Mammary epithelial cell (primary cell): ENCODE measurements at places on chromosomes 16 and 17.
A peak's percentile ranks its signal among the peaks of the same experiment; 100 is the strongest.

DNA sequence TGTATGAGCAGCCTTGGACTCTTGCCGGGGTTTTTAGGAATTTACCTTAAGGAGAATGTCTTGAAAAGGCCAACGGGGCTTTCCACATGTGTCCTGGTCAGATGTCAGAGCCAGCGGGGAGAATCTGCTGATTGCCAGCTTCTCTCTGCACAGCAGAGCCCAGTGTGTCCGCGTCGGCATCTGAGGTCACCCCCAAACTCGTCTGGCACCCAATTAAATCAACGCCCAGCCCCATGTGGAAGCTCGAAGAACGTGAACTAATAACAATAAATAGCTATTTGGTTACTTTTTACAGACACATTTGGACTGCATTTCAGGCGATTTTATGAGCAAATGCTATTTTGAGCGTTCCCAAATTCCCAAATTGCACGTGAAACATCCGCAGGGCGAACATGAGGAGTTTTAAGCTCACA is 303.5 kb downstream of the FOXL1 start:
- DNase-seq: no peak

- DNase-seq: no peak
These were observed 89.8 kb upstream of the GNAO1 start for GRCh38 chr16:56101480-56101879.

- DNase-seq: no peak
These were observed 39.3 kb upstream of the MAP2K6 start for GRCh38 chr17:69375229-69375628.

DNA sequence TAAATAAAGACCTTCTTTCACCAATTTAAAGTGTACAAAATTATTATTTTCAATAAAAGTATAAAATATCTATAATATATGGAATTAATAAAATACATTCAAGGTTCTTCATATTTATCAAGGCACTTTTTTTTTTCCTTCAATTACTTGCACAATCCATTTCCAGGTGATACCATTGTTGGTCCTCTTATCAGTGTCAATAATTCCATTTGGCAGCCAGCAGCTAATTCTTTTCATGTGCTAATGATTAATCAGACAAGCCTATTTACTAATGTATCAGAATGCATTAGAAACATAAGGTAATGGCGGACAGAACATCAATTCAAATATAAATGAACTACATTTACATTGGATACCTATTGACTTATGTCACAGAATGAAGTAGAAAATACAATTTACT is 622.2 kb downstream of the TOX3 start:
- no peak for DNase-seq

DNA sequence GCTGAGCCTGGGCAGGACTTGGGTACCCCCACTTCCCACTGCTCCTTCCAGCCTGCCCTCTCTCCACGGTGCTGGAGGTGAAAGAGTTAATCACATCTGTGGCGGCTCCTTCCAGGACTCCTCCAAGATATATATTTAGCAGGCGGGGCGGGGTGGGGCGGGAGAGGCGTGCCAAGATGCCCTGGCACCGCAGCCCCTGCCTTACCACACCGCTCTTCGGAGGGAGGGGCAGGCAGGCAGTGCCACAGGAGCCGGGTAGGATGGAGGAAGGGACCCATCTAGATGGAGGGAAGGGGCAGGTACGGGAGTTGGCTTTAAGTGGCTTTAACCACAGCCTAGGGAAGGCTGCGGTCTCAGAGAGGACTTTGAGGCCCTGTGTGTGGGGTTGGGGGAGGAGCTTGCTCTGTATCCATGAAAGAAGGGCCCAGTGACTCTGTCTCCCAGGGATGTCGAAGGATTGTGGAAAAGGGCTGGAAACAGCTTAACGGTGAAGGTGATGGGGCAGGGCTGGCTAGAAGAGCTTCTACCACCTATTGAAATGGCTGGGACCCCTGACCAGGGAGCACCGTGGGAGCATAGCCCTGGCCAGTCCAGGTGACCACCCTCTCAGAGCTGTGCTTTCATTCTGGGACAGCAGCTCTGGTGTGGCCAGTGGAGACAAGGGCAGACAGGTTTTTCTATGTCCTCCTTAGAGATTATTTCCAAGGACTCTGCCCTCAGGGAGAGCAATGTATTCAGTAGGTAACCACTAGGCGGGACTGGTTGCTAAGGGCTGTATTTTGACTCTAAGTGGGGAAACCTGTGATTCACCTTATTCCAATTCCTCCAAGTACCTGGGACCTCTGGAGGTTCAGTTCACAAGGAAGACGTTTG is 13.0 kb downstream of the GPR142 start:
- peak; percentile 77 for DNase-seq

GRCh38 chr16:86089991-86090390 is 191.0 kb downstream of the IRF8 start:
- no peak for DNase-seq

DNA sequence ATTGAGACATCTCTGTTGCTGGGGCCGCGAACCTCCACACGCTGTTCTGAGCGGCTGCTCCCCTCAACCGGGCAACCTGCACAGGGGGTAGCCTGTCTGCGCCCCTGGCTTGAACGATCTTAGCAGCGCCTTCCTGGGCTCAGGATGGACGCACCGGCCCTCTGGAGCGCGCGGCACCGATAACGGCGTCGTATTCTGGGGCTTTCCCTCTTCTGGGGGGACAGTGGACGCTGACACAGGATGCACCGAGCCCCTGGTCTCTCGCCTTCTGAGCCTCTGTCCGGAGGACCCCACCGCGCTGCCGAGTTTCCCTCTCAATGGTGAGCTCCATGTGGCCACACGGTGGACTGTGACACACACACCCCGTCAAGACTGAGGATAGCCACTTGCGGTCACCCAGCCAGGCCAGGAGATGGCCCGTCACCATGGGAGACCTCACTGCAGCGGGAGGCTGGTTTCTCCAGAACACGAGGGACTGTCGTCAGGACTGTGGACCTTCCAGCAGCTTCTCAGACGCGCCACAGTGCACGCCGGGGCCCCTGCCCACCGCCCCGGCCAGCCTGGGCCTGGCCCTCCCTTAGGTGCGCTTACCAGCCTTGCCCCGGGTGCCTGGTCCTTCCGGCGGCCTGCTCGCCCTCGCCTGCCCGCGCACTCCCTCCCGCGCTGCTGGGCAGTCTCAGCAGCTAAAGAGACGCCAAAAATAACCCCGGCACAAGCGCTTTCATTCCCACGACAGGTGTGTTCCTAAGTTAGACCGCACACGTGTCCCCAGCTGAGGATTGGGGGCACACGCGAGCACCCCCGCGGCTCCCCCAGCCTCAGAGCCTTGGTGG is 30.0 kb upstream of the PABPN1L start:
- DNase-seq: no peak

DNA sequence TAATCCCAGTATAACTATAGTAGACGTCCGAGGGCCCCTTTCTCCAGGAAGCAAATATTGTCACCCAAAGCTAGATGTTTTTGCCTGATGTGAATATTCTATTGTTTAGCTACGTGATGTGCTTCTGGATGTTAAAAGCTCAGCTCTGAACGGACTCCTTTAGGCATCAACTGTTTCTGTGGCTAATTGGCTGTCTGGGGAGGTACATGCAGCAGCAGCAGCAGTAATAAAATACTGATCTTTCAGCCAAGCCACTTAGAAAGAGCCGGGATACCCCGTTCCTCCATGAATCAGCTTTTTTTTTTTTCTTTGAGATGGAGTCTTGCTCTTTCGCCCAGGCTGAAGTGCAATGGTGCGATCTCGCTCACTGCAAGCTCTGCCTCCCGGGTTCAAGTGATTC is 43.0 kb downstream of the TRARG1 start:
- no peak for DNase-seq

GRCh38 chr17:49414622-49415350 is at the start of gene PHB1:
Gene PHB1, minus strand, starts transcription at chr17:49414882. Its CDS starts 1,618 bp downstream, at chr17:49413264.
- DNase-seq: peak; percentile 97

DNA sequence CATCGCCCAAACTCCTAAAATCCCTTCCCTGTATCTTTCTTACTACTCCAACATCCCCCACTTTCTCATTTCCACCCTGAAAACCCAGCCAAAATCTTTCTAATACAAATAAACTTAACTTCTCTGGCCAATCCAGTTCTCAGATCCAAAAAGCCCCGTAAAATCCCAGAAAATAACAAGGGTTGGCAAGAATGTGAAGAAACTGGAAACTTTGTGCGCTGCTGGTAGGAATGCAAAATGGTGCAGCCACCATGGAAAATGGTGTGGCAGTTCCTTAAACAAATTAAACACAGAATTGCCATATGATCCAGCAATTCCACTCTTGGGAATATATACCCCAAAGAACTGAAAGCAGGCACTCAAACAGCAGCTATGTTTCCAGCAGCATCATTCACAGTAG is 24.1 kb downstream of the LRRC75A start:
- no peak for DNase-seq

DNA sequence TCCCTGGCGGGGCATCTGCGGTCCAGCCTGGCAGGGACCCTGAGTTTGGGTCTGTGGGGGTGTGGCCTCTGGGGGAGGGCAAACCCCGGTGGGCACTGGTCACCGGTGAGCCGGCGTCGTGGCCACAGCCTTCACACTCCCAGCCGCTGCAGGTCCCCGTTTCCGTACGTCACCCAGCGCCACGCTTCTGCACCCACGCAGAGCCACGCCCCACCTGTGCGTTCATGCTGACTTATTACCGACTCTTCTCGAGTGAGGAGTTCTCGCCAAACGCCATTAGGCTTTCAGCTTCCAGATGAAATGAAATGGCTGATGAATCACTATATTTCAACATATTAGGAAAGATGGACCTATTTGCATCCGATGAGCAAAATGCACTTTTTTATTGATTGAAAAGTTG is 8.8 kb upstream of the SSTR5 start:
- DNase-seq: no peak

GRCh38 chr17:1169929-1170312 is 9.9 kb downstream of the ABR start:
- DNase-seq: no peak
